ENCODE measurements at places on chromosomes 6 and 20. TPM values are rescaled to one million over a fixed set of nuclear protein-coding genes. Genes with fewer than 3 reads are reported as not detected.

ANKRD66 gene
- not detected for total RNA-seq

GRCh38 chr6:161374971-161375873 lies 101.4 kb upstream of the AGPAT4 start:
- no peaks in the 10 kb centered on the region for H3K36me3 ChIP-seq
- H3K4me1 ChIP-seq, result peaks cover 11% of the 10 kb centered on the region
- peak overlapping the region; percentile 37 for H3K27ac ChIP-seq
- peak; percentile 88 for DNase-seq

GRCh38 chr6:509676-510075 lies 118.1 kb downstream of the IRF4 start:
- H3K36me3 ChIP-seq, result no peaks in the 10 kb centered on the region
- no peak overlapping the region for H3K27ac ChIP-seq
- no peak overlapping the region for H3K4me3 ChIP-seq
- no peaks in the 10 kb centered on the region for H3K27me3 ChIP-seq
- DNase-seq, result no peak
- no peaks in the 10 kb centered on the region for H3K4me1 ChIP-seq

LPA gene
- not detected for total RNA-seq

KCNK15 gene
- total RNA-seq, result 11.1 TPM

DNA sequence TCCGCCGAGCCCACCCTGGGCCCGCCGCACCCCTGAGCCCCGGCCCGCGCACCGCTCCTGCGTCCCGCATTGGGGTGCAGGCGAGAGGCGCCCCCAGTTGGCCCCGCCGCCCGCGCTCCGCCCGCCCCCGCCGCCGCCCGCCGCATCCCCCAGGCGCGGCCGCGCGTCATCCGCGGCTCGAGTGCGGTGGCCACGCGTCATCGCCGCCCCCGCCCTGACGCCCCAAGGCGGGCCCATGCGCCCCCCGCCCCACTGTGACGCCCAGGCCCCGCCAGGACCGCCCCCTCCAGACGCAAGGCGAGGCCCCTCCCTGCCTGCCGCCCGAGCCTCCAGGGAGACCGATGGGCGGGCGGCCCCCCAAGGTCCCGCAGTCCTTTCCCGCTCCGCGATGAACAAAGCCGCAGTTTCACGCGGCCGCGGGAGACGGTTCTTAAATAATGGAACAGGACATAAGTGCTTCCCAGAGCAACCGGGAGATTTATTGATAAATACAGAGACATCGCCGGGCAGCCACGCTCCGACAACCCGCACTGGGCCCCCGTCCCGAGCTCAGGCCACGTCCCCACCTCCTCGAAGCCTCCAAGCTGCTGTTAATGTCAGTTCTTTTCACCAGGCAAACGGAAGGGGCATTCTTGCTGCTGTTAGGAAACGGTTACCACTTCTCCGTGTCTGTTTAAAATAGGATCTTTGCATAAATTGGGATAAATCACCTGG lies at the start of gene ANKRD60:
TSS of gene ANKRD60 (minus strand) at position 170 of the 714 bp plus-strand sequence. CDS start at position 170, 0 bp downstream.
- no peaks in the 10 kb centered on the region for H3K27me3 ChIP-seq
- no peak within 1 kb of the TSS for H3K27ac ChIP-seq
- peak within 1 kb of the TSS; percentile 63 for H3K4me3 ChIP-seq

- peaks cover 7% of the 10 kb centered on the region for H3K4me1 ChIP-seq
- DNase-seq, result peak; percentile 89
- H3K4me3 ChIP-seq, result peak overlapping the region; percentile 76
- H3K36me3 ChIP-seq, result no peaks in the 10 kb centered on the region
- H3K27ac ChIP-seq, result peak overlapping the region; percentile 65
Measured at GRCh38 chr6:158518191-158519127, 41.4 kb upstream of the TMEM181 start.

DNA sequence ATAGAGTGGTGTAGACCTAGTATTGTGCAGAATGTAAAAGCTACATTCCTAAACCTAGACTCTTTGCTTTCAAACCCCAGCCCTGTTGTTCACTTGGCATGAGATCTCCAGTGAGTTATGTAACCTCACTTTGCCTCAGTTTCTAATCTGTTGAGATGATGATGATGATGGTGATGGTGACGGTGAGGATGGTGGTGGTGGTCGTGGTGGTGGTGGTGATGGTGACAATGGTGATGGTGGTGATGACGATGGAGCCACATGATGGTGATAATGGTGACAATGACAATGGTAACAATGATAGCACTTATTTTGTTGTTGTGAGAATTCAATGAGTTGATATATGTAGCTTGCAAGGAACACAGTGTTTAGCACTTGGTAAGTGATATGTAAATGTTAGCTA lies 80.3 kb downstream of the FAXC start:
- H3K4me3 ChIP-seq, result no peak overlapping the region
- no peak overlapping the region for H3K27ac ChIP-seq
- no peaks in the 10 kb centered on the region for H3K4me1 ChIP-seq
- no peaks in the 10 kb centered on the region for H3K27me3 ChIP-seq
- DNase-seq, result no peak

GRCh38 chr6:147873816-147874215 lies 365.3 kb downstream of the SAMD5 start:
- H3K27ac ChIP-seq, result no peak overlapping the region
- no peak for DNase-seq
- H3K36me3 ChIP-seq, result no peaks in the 10 kb centered on the region
- no peaks in the 10 kb centered on the region for H3K4me1 ChIP-seq
- H3K27me3 ChIP-seq, result no peaks in the 10 kb centered on the region
- no peak overlapping the region for H3K4me3 ChIP-seq

- H3K4me3 ChIP-seq, result no peak overlapping the region
- H3K27ac ChIP-seq, result no peak overlapping the region
- no peaks in the 10 kb centered on the region for H3K27me3 ChIP-seq
- peaks cover 56% of the 10 kb centered on the region for H3K4me1 ChIP-seq
Measured at GRCh38 chr6:111803804-111804203, 69.4 kb downstream of the FYN start.

TFAP2C gene
- total RNA-seq, result 12.3 TPM

DNA sequence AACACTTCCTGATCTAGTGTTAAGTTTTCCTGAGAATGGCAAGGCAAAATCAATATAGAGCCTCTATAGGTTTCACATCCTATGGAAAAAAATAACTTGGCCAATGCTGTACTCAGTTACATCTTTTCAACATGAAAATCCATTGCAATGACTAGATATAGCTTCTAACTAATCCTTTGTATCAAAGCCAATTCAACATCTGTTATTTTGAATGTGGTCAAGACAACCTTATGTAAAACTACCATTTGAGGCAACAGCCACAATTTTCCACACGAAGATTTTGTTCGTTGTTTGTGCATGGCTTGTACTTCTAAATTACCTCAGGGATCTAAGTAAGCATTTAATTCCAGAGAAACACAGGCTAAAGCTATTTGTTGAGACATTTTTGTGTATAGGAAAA lies 637.8 kb upstream of the EYS start:
- no peaks in the 10 kb centered on the region for H3K4me1 ChIP-seq
- no peak for DNase-seq
- no peak overlapping the region for H3K4me3 ChIP-seq

DNA sequence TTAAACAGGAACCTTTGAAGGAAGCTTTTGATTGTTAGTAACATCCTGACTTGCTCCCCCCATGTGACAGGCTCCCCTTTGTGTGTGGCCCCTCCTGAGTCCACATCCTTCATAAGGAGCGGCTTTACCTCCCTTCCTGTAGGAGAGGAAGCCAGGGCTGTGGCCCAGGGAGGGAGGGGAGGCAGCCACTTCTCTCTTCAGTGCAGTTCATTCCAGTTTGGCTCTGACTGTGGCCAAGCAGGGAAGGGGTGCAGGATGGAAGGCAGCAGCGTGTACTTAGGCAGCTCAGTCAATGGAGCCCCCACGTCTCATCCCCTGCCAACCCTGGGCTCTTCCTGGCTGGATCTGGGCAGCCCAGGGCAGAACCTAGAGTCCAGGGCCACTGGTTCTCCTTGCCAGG lies 295.2 kb downstream of the QKI start:
- no peak overlapping the region for H3K27ac ChIP-seq
- H3K4me3 ChIP-seq, result no peak overlapping the region
- H3K27me3 ChIP-seq, result no peaks in the 10 kb centered on the region

GRCh38 chr20:32649697-32650400 lies 23.9 kb downstream of the C20orf203 start:
- no peaks in the 10 kb centered on the region for H3K27me3 ChIP-seq
- H3K27ac ChIP-seq, result no peak overlapping the region
- no peaks in the 10 kb centered on the region for H3K4me1 ChIP-seq
- no peak overlapping the region for H3K4me3 ChIP-seq

SIM1 gene
- total RNA-seq, result 1.6 TPM

DNA sequence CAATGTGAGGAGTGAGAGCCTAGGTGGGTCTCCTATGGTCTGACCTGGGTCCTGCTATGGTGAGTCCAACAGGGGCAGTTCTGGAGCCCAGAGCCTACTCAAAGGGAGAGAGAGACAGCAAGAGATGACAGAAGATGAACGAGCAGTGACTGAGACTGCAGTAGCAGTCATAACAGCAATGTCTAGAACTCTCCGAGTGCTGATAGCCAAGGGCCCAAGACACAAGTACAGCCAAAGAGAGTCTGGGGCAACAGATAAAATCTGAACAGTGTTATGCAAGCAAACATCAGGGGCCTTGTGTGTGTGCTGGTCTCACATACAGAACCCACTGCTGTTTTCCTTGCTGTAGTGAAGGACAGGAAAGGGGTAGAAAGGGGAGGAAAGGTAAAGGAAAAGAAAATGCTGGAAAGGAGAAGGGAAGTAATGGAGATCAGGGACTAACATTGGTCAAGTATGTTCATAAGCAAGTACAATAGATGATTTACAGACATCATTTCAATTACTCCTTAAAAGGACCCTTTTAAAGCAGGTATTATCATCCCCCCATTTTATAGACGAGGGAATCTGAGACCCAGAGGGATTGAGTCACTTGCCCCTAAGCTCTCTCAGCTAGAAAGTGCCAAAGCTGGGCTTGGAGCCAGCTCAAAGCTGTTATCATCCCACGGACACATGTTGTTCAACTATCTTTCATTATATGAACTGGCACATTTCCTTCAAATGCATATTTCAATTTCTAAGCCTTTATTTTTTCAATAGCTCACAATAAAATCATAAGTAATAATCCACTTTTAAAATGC lies 182.3 kb upstream of the RAB32 start:
- peak; percentile 46 for DNase-seq
- H3K36me3 ChIP-seq, result no peaks in the 10 kb centered on the region
- H3K4me3 ChIP-seq, result no peak overlapping the region

GRCh38 chr20:52104546-52105441 lies 86.8 kb downstream of the ZFP64 start:
- H3K27me3 ChIP-seq, result no peaks in the 10 kb centered on the region
- no peaks in the 10 kb centered on the region for H3K4me1 ChIP-seq
- DNase-seq, result peak; percentile 49
- no peak overlapping the region for H3K27ac ChIP-seq

DNA sequence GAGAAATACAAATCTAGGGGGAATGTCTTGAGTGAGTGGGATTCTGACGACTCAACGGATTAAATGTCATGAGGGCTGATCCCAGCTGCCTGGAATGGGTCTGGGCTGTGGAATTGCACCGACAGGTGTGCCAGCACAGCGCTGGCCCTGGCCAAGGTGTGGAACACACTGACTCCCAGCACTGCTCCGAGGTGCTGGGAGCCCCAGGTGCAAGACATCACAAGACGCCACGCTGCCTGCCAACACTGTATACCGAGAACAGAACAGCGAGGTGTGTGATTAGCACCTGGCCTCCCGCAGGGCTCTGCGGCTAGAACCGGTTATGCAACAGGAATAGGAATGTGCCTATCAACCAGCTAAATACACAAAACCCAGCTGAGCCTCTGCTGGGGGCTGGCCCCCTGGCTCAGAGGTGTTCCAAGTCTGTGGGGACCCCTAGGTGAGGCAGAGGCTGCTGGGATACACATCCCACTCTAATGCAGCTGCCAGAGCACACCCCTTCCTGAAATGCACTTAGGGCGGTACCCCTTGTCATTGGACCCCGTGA lies 24.8 kb upstream of the APMAP start:
- H3K4me3 ChIP-seq, result no peak overlapping the region
- no peaks in the 10 kb centered on the region for H3K27me3 ChIP-seq
- DNase-seq, result no peak
- no peaks in the 10 kb centered on the region for H3K4me1 ChIP-seq
- H3K27ac ChIP-seq, result no peak overlapping the region

DNA sequence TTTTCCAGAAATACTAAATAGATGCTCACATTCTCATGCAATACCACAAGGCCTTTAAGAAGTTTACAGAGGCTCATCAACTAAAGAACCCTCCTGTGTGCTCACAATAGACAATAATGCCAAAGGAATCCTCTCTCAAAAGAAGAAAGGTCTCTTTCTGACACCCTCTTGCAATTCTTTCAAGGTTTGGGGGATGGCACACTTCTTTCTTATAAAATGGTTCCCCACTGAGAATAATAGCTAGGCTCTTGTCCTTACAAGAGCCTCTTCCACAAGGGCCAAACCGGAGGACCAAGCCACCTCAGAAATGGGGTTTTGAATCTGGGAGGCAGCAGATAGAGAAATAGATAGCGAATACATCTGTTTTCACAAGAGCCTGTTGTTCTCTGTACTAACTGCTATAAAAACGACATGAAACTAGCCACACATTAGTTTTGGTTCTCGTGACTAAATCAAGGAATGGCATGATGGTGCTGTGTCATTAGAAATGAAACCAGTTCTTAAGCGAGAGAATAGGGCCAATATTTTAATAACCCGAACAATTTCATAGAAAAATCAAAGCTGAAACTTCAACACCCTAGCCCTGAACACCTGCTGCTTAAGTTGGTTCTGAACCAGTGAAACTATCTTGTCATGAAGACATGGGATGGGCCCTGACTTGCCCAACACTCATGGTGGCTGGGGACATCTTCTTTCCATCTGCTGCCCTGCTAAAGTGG lies 81.1 kb downstream of the PRDM1 start:
- H3K4me3 ChIP-seq, result no peak overlapping the region
- no peaks in the 10 kb centered on the region for H3K36me3 ChIP-seq
- peaks cover 26% of the 10 kb centered on the region for H3K4me1 ChIP-seq
- no peak for DNase-seq
- H3K27ac ChIP-seq, result no peak overlapping the region

GRCh38 chr6:73088138-73088813 lies 137.0 kb downstream of the KHDC1L start:
- peaks cover 3% of the 10 kb centered on the region for H3K4me1 ChIP-seq
- no peaks in the 10 kb centered on the region for H3K27me3 ChIP-seq
- DNase-seq, result no peak
- H3K36me3 ChIP-seq, result no peaks in the 10 kb centered on the region
- no peak overlapping the region for H3K27ac ChIP-seq
- no peak overlapping the region for H3K4me3 ChIP-seq

GRCh38 chr20:61118429-61119224 lies 133.4 kb upstream of the CDH4 start:
- H3K27me3 ChIP-seq, result no peaks in the 10 kb centered on the region
- H3K4me3 ChIP-seq, result no peak overlapping the region
- H3K4me1 ChIP-seq, result peaks cover 12% of the 10 kb centered on the region

DNA sequence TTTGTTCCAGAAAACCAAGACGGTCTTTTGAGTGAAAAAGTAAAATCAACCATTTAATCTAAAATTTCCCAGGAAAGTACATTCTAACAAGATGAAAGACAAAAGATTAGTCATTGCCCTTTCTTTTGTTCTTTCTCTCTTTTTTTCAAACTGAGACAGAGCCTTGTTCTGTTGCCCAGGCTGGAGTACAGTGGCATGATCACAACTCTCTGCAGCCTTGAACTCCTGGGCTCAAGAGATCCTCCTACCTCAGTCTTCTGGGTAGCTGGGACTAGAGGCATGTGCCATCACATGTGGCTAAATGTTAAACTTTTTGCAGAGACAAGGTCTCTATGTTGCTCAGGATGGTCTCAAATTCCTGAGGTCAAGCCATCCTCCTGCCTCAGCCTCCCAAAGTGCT lies 75.0 kb downstream of the FKBP5 start:
- H3K27me3 ChIP-seq, result no peaks in the 10 kb centered on the region
- H3K4me1 ChIP-seq, result peaks cover 8% of the 10 kb centered on the region
- no peak overlapping the region for H3K4me3 ChIP-seq
- DNase-seq, result no peak
- no peak overlapping the region for H3K27ac ChIP-seq

GRCh38 chr6:111978532-111979149 lies 75.3 kb upstream of the CCN6 start:
- DNase-seq, result no peak
- no peaks in the 10 kb centered on the region for H3K27me3 ChIP-seq
- H3K36me3 ChIP-seq, result no peaks in the 10 kb centered on the region
- no peak overlapping the region for H3K4me3 ChIP-seq
- no peak overlapping the region for H3K27ac ChIP-seq
